Stimulated activated CD4-positive, alpha-beta T cell treated with anti-CD3 and anti-CD28 coated beads, TNF-alpha, amount 100 ng/mL, for 48 hours (primary cell): ENCODE measurements at places on chromosomes 11 and 22.

GRCh38 chr11:84909740-84910139, 717.4 kb downstream of the DLG2 start:
- DNase-seq, result no peak

DNA sequence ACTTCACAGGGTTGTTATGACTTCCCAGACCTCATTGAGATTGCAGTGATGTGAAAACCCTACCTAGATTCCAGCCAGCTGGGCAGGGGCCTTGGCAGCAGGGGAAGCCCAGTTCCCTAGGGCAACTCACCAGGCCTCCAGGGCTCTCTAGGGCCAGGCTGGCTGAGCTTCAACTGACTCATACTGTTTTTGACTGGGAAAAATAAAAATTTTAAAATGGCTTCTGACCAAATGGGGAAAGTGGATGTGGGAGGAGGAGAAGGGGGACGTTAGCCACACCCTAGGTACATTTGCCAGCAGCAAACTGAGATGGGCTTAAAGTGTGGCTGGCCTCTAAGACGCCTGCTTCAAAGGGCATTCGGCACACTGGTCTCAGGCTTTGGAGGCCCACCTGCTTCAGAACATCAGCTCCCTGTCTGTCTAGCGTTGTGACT, 39.0 kb downstream of the BMAL1 start:
- DNase-seq, result no peak

GRCh38 chr11:134266841-134267251, 9.3 kb upstream of the GLB1L3 start:
- no peak for DNase-seq

DNA sequence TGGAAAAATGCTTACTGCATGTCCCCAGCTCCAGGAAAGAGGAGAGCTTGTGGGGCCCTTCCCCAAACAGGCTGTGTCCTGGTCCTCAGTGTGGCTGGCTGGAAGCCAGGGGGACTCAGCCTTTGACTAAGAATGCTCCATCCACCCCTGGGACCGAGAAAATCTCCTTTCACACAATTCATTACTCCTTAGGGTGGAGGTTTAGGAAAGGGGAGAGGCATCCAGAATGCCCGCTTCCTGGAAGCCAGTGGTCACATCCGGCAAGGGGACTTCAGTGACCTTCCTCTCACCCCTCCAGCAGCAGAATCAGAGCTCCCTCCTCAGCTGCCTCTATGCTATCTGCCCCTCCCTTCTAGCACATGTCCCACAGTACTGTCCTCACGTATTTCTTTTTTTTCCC, 21.9 kb downstream of the ATG16L2 start:
- no peak for DNase-seq

DNA sequence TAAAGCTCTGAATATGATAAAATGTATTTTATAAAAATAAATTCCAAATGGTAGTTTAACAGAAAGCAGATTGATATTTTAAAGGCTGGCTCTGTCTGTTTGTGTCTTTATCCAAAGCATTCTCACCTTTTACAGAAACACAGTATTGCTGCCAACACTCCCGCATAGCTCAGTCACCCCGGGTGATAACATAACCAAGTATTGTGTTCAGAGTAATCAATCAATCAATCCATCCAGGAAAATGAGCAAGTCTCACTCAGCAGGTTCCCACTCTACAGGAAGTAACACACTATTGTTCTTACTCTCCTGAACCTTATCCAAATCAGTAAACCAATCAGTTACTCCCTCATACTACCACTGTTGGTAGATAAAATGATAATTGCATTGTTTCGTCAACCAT, 203.4 kb downstream of the LRRC4C start:
- DNase-seq, result no peak

DNA sequence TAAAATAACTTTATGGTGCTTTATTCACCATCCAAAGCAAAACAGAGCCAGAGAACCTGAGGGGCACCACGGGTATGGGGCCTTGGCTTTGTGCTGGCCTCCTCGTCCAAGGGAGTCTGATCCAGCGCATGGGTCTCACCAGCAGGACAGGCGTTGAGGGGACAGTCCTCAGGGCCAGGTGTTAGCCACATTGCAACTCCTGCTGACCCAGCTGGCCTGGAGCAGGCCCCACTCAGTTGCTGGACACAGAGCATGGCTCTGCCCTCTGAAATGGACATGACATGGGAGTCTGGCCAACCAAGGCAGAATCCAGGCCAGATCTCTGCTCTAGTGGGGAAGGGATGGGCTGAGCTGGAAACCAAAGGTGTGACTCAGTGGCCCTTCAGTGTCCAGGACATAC, 116.2 kb downstream of the RRAS2 start:
- no peak for DNase-seq

GRCh38 chr11:78420796-78421209, 3.2 kb upstream of the GAB2 start:
- no peak for DNase-seq

GRCh38 chr11:86999859-87000753, 37.6 kb upstream of the TMEM135 start:
- no peak for DNase-seq

GRCh38 chr22:44658311-44658953, 43.6 kb upstream of the PRR5 start:
- no peak for DNase-seq

DNA sequence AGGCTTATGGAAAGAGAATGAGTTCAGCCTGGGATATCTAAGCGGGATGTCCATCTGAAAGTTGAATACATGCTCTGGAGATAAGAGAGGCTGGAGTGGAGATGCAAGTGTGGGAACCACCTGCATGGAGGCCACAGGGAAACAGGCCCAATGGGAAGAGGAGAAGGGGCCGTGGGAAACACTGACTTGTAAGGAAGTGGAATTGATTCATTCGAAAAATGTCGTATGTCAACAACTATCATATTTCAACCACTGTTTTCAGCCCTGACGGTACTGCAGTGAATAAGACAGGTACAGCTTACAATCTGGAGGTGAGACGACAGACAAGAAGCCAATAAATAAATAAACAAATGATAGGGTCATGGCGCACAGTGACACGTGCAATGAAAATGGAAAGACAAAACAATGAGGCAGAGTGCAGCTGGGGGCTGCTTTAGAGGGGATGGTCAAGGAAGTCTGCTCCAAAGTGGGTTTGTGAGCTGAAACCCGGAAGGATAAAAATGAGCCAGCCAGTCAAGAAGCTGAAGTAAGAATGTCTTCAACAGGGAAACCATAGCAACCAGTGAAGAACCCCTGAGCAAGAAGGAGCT, 35.9 kb downstream of the EFCAB6 start:
- DNase-seq, result no peak

DNA sequence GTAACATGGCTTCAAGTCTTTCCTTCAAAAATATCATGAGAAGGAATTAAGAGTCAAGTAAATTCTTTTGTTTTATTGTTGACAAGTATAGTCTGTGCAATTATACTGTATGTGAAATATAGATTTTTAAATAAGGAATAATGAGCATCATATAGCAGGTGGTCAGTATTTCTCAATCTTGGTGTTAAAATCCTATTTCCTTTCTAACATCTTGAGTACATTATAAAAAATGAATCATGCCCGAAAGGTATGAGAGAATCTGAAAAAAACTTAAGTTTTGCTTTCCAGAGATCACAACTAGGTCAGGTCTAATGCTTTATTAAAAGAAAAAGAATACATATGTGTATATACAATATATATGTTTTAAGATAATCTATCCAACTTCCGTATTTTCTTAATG, 53.1 kb downstream of the KIF18A start:
- no peak for DNase-seq
